ENCODE measurements at places on chromosomes 5 and 9. TPM values are rescaled to one million over a fixed set of nuclear protein-coding genes. Genes with fewer than 3 reads are reported as not detected.

- no peaks in the 10 kb centered on the region for H3K4me1 ChIP-seq
- no peak for DNase-seq
- H3K4me3 ChIP-seq: no peak overlapping the region
- no peaks in the 10 kb centered on the region for H3K27me3 ChIP-seq
Observed at GRCh38 chr9:110244616-110245015, 11.7 kb downstream of the TXN start.

GRCh38 chr9:124934290-124934689, 6.6 kb downstream of the GOLGA1 start:
- no peak for DNase-seq
- no peak overlapping the region for H3K4me3 ChIP-seq
- H3K4me1 ChIP-seq: no peaks in the 10 kb centered on the region
- H3K36me3 ChIP-seq: peaks cover 84% of the 10 kb centered on the region
- H3K27ac ChIP-seq: no peak overlapping the region

BHMT gene
- not detected for total RNA-seq

DNA sequence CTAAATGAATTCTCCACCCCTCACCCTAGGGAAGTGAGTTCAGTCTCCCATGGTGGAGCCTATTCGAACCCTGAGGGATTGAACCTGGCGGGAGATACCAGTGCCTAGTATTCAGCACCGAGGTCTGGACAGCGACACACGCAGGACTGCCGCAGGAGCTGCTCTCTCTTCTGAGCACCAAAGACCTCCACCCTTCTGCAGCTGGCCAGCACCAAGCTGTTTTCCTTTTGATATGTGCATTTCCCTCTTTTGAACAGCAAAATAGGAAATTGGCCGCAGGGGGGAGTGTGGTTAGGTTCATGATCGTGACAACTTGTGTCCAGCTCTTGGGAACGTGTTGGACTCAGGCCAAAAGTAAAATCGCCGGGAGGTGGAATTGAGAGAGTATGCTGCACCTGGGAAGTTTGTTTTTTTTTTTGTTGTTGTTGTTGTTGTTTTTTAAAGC, 1.2 kb upstream of the PCSK1 start:
- peaks cover 6% of the 10 kb centered on the region for H3K4me1 ChIP-seq
- H3K36me3 ChIP-seq: no peaks in the 10 kb centered on the region
- peaks cover 57% of the 10 kb centered on the region for H3K27me3 ChIP-seq
- no peak overlapping the region for H3K4me3 ChIP-seq

GRCh38 chr9:801399-802071, 40.0 kb upstream of the DMRT1 start:
- no peaks in the 10 kb centered on the region for H3K4me1 ChIP-seq
- DNase-seq: no peak
- H3K36me3 ChIP-seq: no peaks in the 10 kb centered on the region
- H3K27ac ChIP-seq: no peak overlapping the region

All from lower lobe of right lung (tissue), 2 donors.